Nephron progenitor cell (in vitro differentiated cells): ENCODE measurements at places on chromosomes 5 and 9.
A peak's percentile ranks its signal among the peaks of the same experiment; 100 is the strongest.

GRCh38 chr5:5209089-5209488 is 69.0 kb downstream of the ADAMTS16 start:
- no peak for DNase-seq

GRCh38 chr5:175378444-175379028 is 65.4 kb downstream of the DRD1 start:
- DNase-seq, result peak; percentile 20

DNA sequence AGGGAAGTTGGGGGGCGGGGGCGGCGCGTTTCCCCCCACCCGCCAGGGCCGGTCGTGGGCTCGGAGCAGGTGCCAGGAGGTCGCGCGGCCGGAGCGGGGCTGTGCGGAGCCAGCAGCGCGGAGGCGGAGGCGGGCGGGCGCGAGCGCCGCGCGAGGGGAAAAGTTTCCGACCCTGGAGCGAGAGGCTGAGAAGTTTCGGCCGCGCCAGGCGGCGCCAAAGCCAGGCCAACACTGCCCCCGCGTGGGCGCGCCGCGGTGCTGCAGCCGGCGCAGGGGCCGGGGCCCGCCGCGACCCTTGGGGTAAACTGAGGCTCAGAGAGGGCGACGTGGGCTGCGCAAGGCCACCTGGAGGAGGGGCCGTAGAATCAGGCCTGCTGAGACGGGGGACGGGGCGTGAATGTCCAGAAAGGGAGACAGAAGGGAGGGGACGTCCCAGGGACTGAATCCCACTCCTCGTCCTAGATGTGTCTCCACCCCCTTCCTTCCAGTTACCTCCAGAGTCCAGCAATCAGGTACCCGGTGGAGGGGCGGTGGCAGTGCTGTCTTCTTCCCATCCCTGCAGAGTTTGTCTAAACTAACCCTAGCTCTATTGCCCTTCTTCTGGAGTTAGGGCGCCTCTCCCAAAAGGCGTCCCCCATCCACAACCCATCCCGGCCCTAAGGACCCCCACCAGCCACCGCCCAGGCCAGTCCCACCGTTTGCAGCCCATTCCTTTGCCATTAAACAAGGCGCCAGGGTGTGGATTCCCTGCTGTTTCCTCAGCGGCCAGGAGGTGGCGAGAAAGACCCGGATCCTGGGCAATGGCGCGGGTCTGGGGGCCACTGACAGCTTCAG is 10.2 kb downstream of the C9orf50 start:
- DNase-seq, result peak; percentile 88

DNA sequence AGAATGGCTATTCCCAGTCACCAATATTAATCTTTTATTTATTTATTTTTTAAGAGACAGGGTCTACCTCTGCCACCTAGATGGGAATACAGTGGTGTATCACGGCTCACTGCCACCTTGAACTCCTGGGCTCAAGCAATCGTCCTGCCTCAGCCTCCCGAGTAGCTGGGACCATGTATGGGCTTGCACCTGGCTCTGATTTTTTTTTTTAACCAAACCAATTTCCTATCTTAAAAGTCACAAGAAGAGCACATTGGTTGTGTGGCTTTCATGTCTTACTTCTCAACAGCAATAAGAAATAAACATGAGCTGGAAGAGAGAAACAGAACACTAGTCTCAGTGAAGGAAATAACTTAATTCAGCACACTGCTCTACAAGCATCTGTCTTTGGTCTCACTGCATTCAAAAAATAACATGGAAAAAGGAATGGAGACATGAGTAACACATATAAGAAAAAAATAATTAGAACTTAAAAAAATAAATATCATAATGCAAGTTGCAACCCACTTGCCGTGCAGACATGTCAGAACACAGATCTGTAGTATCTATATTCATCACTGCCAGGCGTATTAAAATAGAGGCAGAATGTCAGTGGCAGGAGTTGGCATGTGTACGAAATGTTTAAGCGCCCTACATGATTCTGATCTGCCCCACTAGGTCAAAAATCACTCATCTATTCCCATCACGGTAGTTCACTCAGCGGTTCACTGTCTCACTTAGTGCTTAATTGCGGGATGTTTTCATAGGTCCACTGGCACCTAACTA is 66.4 kb downstream of the EFNA5 start:
- DNase-seq, result no peak

DNA sequence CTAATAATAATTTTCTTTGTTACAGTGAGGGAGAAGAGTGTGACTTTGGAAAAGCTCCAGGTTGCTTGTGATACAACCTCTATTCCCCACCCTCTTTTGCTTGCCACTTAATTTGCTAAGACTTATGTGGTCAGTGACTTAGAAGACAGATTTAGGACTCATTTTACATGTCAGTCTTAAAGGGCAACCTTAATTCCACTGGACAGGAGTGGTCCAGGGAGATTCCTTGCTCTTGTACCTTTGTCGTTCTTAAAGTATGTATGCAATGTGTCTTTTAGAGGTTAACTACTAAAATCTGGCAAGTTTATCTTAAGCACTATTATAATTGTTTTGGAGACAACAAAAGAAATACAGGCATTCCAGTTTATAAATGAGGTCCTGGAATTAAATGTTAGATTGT is 20.0 kb downstream of the SLC30A5 start:
- no peak for DNase-seq

DNA sequence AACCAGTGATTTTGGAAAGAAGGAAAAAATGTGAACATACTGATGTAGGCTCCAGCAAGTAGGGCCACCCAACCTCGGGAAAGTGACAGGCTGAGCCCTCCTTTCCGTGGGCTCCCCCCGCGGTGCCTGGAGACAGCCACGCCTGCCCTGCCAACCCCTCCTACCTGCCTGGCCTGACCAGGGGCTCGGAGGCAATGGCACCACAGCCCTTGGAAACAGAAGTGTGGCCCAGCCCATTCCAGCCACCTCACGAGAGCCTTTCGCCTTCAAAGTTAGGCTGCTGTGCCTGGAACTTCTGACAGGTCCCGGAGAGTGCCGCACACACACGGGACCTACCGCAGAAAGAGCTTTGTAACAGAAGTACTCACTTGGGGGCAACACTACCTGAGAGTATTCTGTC is 49.5 kb upstream of the LRRC14B start:
- no peak for DNase-seq

- DNase-seq, result no peak
These were observed 280.2 kb downstream of the SPOCK1 start for GRCh38 chr5:137218896-137219295.

- DNase-seq, result no peak
These were observed 232.8 kb downstream of the TLE1 start for GRCh38 chr9:81456431-81457006.

DNA sequence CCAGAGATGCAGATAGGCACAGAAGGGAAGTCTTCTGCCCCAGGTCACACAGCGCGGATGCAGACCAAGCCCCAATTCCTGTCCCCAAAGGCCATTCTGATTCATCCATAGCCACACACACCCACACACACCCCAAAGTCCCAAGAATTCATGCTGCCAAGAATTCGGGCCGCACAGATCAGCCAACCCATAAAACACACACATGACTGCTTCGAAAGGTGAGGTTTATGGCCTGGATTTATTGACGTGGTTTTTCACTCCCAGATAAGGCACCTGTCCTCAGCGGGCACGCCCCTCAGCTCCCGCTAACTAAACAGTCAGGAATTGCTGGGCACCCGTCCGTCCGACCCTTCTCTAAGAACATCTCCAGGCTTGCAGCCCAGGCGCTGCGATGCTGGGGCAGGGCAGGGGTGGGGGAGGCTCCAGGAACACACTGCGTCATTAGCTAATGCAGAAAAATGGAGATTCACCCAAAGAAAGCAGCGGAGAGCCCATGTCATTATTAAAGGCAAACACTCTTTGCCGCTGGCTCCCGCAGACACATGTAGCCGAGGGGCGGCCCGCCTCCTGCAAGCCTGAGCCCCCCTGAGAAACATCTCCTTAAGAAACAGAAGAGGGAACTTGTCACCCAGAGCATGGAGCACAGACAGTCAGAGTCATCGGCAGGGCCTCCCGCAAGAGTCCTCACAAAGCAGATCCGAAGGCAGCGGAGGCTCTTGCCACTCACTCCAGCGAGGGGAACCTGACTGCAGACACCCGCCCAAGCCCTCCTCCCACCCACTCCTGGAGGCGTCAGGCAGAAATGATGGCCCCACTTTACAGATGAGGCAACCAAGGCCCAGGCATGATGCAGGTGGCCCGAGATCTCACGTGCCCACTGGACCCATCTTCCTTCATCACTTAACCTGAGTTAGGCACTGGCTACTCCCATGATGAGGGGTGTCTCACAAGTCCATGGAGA is 19.9 kb downstream of the VAV2 start:
- DNase-seq, result peak; percentile 6

GRCh38 chr5:142421228-142421617 is 96.4 kb upstream of the SPRY4 start:
- DNase-seq, result no peak

- DNase-seq, result no peak
These were observed 305.4 kb upstream of the IRX2 start for GRCh38 chr5:3056866-3057265.

GRCh38 chr5:153827397-153827796 is 211.3 kb downstream of the FAM114A2 start:
- no peak for DNase-seq

DNA sequence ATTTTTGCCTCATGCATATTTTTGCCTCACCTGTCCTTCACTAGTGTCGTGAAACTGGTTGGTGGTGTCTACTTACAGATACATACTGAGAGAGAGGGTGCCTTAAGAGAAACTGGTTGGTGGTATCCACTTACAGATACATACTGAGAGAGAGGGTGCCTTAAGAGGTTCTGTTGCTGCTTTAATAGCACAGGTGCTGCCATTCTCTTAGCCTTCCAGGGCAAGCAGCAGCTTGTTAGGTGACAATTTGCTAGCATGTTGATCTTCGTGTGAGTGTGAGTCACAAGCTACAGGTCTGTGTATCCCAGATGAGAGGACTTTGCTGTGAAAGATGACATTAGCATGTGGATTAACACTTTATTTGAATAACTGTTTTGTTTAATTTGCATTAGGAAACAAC is 1.4 kb downstream of the PTTG1 start:
- no peak for DNase-seq

- DNase-seq, result no peak
These were observed 193.4 kb downstream of the ARRDC3 start for GRCh38 chr5:91189480-91190313.

DNA sequence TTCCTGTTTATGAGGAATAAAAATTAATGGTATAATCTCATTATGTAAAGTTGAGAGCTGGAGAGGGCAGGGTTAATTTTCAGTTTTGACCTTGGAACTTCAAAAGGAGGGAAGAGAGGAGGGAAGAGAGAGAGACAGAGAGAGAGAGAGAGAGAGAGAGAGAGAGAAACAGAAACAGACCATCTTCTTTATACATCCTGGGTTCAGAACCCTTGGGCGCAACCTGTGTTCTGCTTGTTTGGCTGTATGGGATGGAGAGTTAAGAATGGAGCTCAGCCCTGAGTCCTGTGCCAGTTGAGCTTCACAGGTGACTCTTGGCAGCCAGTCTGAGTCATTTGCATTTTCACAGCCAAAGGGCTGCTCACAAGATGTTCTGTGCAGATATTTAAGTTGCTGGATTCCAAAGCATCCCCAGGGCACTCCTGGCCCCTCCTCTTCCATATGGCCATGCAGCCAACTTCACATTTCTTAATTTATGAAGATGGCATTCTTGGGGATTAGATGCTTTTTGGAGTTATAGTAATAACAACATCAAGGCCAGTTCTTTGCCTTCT is 143.5 kb downstream of the CARTPT start:
- DNase-seq, result no peak

DNA sequence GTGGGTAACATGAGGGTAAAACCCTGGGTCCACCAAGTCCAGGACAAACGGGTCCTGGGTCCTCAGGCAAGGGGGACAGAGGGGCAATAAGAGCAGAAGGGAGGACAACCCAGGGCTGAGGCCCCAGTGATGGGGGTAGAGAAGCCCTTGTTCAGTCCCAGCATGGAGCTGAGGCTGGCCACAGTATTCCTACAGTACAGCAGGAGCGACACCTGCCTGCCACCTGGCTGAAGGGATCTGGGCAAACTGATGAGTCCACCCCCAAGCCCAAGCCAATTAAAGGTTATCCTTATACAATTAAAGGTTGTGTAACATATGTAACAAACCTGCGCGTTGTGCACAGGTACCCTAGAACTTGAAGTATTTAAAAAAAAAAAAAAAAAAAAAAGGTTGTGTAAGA is 97.7 kb upstream of the LRRTM2 start:
- DNase-seq, result no peak

GRCh38 chr5:38695021-38695958 is 138.8 kb upstream of the LIFR start:
- DNase-seq, result peak; percentile 7

DNA sequence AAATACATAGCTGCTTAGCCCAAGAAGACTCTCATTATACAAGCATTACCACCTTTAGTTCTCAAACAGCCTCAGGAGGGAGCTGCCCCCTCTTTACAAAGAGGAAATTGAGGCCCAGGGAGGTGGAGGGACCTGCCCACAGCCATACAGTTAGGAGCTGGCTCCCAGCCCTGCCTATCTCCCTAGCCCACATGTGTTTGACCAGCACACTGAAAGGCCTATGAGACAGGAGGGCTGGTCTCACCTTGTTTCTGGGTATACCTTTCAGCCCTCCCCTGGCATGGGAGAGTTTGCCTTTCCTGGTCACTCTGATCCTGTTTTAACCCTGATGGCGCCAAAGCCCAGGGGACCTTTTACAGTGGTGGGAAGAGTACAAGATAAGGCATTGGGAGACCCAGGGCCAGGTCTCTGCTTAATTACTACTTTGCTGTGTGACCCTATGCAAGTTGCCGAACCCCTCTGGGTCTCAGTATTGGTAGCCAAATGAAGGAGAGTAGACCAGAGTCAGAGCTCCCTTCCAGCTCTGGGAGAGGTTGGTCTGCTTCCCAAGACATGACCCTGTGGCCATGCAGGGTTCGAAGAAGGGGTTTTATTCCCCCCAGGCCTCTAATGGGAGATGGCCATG is 60.9 kb upstream of the RPL26L1 start:
- DNase-seq, result no peak

- peak; percentile 72 for DNase-seq
These were observed 586 bp downstream of the TXN start for GRCh38 chr9:110255463-110256379.

DNA sequence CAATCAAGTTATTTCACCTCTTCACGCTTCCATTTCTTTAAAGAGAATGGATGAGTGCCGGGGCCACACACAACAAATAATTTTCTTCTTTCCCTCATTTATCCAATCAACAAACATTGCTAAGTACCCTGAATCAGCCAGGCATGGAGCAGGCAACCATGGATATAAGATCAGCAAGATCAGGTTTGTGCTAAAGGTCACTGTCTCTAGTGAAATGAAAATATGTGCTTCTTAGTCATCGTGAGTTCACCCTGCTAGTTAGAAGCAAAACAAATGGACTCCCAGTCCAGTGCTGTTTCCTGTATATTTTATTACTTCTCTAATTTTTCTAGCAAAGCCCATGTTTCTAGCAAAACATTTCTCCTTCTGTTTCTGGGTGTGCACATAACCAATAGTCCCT is 629.2 kb downstream of the BNC2 start:
- DNase-seq, result no peak

GRCh38 chr5:139711906-139712224 is 63.7 kb downstream of the CXXC5 start:
- peak; percentile 67 for DNase-seq

- DNase-seq, result no peak
These were observed 409.5 kb upstream of the ITGA1 start for GRCh38 chr5:52378237-52378636.
